ENCODE measurements at places on chromosomes 3 and 15.
A peak's percentile ranks its signal among the peaks of the same experiment; 100 is the strongest.

- no peak for DNase-seq
Observed at GRCh38 chr15:57405133-57405532, 28.8 kb downstream of the CGNL1 start.

DNA sequence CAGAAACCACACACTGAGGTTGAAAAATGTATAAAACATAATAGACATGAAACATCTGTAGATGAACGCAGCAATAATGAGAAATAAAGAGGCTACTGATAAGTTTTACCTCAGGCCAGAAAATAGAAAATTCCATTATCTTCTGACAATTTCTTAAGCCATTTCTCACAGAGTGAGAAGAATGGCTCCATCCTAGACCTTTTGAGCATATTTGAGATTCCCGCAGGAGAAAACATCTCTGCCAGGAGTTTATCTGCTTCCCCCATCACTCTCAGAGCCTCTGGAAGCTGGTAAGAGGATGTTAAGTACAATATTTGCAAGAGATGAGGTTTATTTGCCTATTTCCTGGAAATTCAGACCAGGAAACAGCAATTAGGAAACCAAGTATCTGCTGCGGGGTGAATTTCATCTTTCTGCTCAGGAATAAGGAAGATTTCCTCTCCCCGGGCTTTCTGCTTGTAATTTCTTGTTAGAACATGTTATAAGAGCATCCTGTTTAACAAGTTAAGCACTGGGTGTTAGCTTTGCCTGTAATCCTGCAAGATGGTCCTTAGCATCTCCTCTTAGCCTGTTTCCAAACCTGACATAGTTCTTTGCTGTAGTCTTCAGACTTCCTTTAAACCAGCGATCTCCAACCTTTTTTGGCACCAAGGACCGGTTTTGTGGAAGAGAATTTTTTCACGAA is 54.8 kb downstream of the ATP13A4 start:
- no peak for DNase-seq

GRCh38 chr15:66508293-66508883 is 3.3 kb downstream of the ZWILCH start:
- no peak for DNase-seq

DNA sequence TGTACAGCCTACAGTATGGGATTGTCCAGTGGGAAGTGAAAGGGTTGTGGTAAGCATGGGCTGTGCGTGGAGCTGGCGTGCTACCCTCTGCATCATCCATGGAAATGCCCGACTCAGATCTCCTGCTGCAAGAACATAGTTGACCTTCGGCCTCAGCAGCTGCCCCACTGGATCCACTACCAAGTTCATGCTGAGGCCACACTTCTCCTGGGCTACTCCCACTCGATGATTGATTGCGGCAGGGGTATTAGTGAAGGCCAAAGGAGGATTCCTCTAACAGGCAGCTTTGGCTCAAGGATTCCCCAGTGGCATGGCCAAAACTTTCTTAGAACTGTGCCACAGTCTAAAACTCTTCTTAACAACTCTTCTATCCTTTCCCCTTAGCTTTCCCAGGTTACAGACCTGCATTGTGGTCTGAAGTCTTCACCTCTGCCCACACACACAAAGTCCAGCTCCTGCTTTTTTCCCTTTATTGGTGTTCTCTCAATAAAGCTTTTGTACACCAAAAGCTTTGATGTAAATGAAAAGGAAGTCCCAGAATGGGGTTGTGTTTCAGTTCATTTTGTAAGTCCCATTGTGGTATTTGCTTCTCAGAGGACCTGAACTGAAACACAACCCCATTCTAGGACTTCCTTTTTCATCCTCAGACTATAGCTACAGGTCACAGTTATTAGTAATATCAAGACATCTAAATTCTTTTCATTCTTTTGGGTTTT is 4.9 kb upstream of the TBC1D5 start:
- no peak for DNase-seq

DNA sequence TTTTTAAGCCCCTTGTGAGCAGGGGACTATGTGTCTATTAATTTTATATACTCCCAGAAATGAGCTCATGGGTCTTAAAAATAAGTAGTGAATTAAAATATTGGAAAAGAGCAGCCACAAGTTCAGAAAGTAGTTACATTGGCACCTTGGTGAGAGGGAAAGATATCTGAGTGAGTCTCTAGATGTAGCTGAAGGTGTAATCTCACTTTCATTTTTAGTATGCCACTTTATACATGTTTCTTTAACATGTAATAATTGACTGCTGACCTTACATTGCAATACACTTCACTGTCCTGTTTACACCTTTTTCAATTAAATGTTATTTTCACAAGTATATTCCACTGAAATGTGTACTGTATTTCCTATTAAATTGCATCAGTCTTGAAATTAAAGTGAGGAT is 12.1 kb upstream of the PAK6 start:
- no peak for DNase-seq

DNA sequence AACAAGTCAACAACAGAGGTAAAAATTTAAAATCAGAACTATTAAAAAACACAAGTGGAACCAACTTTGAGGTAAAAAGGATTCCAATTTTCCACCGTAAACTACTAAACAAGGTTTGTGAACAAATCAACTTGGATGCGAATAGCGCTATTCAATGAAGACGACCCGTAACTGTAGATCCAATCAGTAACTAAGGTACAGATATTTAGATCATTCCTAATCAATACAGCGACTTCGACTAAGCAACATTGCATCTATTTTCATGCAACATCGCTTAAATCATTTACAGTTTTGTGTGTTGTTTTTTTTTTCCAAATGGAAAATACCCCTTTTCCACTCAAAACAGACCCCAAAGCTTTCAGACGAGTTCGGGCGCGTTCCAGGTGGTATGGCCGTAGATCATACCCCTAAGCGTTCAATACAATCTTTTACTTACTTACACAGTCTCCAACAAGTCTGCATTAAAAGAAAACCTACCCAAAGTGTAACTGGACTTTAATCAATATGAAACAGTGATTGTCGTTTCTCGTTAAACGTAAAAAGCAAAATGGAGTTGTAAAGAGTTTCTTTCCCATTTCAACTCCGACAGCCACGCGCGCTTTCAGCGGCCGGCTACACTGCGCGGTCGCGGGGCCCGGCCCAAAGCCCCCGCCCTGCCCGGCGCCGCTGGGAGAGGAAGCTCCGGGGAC is 786 bp downstream of the RHOA start:
- DNase-seq = peak; percentile 77

DNA sequence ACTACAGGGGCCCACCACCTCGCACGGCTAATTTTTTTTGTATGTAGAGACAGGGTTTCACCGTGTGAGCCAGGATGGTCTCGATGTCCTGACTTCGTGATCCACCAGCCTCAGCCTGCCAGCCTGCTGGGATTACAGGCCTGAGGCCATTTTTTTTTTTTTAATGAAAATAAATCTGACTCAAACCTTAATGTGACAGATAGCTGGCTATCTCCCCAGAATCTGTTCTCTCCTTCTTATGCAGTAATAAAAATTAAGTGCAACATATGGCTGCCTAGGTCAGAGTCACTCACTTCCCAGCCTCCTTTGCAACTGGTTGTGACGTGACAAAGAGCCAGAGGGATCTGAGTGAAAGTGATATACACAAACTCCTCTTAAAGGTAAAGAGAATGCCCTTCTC is 53.0 kb downstream of the ZNF148 start:
- peak; percentile 30 for DNase-seq

DNA sequence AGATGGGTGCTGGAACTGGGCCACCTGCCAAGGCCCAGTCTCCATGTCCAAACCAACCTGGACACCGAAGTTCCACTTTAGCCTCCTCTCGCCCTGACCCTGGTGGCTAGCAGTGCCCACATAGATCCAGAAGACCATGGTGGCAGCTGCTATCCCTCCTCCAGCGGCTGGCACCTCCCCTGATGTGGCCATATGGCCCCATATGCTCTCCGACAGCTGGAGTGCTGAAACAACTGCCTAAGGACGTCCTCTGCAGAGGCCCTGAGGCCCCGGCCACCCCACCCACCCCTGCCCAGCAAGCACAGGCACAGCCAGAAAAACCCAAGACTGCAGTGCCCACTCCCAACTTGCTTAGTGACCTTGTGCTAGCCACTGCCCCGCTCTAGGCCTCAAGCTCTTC is 182.3 kb upstream of the LINGO1 start:
- DNase-seq = no peak

- DNase-seq = no peak
Observed at GRCh38 chr3:71991046-71991445, 206.1 kb upstream of the PROK2 start.

DNA sequence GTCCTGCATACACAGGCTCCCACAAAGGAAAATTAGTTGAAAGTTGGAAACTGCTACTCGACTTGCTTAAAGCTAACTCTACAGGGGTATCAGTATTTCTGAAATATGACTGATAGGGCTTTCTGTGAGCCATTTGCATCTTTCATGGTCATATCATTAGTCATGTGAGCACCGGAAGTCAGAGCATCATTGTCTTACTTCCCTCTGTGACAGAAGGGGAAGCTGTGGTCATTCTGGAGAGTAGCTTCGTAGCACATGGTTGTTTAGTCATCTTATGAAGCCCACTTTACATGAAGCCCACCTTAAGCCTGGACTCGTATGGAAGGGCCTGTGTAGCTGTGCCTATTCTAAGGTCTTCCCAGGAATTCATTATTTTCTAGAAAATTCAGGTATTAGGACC is 69.0 kb downstream of the COL6A5 start:
- no peak for DNase-seq
